Heart right ventricle (tissue), 16 donors: ENCODE measurements at places on chromosomes 4 and X. TPM values are rescaled to one million over a fixed set of nuclear protein-coding genes. Genes with fewer than 3 reads are reported as not detected.

Gene SORCS2
- total RNA-seq: 2.4 TPM

Gene FAM120C
- total RNA-seq: 8.9 TPM

- no peak overlapping the region for H3K27ac ChIP-seq
- H3K4me1 ChIP-seq: no peaks in the 10 kb centered on the region
- no peaks in the 10 kb centered on the region for H3K36me3 ChIP-seq
- no peak overlapping the region for H3K4me3 ChIP-seq
Measured at GRCh38 chrX:44945736-44946135, 72.7 kb downstream of the KDM6A start.

DNA sequence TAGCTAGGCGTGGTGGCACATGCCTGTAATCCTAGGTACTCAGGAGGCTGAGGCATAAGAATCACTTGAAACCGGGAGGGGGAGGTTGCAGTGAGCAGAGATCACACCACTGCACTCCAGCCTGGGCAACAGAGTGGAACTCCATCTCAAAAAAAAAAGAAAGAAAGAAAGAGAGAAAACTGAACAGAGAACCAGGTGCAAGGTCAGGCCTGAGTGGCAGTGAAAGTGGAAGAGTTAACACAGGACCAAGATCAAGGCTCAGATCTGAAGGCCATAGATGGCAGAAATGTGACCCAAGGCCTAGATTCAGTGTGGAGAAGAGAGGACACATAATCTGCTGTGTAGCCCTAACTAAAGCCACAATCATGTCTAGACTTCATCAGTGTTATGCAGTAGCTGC, 4.9 kb upstream of the ZNF630 start:
- no peaks in the 10 kb centered on the region for H3K4me1 ChIP-seq
- H3K27me3 ChIP-seq: no peaks in the 10 kb centered on the region

GRCh38 chrX:150308532-150309157, 54.5 kb upstream of the MAMLD1 start:
- no peaks in the 10 kb centered on the region for H3K36me3 ChIP-seq
- H3K4me3 ChIP-seq: no peak overlapping the region
- H3K27ac ChIP-seq: no peak overlapping the region
- H3K27me3 ChIP-seq: no peaks in the 10 kb centered on the region
- no peaks in the 10 kb centered on the region for H3K4me1 ChIP-seq
